ENCODE measurements at places on chromosomes 11 and 22.

GRCh38 chr11:118907051-118908042 is 18.4 kb downstream of the BCL9L start:
- peak; percentile 90 for DNase-seq

- DNase-seq, result no peak
These were observed 22.3 kb upstream of the TMEM191C start for GRCh38 chr22:21444701-21445436.

DNA sequence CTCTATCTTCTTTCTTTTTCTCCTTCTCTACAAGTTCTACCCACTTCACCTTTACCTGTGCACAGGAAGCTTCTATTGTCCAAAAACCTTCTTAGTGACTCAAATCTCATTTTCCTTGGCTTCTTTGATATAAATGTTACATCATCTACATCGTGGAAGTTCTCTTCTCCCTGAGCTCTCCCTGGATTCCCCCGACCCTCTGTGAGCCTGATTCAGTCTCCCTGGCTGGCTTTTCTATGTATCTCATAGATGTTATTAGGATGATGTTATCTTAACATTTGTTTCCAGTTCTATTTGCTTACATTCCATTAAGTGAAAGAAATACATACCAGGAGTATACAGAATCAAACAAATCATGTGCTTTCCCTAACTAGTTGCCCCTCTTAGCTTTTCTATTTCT is 235.8 kb upstream of the PITPNB start:
- DNase-seq, result no peak

GRCh38 chr11:111849631-111850030 is 21.8 kb downstream of the ALG9 start:
- DNase-seq, result no peak

DNA sequence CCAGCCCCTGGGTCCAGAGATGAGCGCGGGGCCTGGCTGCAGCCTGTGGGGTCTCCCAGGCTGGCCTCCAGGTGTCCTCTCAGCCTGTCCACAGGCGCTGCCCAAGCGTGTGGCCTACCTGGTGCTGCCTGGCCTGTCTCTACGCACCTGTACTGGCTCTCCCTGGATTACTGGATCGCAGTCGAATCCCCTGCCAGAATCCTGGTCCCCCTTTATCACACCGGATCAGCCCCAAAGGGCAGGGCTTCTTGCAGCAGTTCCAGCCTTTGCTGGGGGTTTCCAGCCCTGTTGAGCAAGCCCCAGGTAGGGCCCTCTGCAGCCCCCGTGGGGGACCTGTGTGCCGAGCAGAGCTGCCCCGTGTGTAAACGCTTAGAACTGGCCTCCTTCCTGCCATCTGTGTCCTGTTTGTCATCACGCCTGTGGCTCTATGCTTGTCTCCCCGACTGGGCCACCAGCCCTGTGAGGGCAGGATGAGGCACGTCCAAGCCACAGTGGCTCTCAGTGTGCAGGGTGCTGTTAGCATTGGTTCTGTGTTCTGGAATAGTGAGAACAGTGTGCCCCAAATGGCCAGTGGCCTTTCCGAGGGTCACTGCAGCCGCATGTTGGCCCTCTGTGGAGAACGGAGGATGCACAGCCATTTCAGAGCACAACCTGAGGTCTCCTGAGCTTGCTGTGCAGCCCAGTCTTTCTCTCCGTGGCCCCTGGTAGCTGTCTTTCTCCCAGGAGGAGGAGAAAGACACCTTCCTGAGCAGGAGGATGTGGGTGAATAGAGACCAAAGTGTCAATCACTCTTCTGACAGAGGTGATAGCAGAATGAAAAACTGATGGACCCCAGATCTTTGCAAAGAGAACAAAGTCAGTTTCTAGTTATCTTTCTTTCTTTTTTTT is 13.9 kb upstream of the TXNRD2 start:
- no peak for DNase-seq

GRCh38 chr11:131690776-131691175 is 320.4 kb downstream of the NTM start:
- DNase-seq, result no peak

DNA sequence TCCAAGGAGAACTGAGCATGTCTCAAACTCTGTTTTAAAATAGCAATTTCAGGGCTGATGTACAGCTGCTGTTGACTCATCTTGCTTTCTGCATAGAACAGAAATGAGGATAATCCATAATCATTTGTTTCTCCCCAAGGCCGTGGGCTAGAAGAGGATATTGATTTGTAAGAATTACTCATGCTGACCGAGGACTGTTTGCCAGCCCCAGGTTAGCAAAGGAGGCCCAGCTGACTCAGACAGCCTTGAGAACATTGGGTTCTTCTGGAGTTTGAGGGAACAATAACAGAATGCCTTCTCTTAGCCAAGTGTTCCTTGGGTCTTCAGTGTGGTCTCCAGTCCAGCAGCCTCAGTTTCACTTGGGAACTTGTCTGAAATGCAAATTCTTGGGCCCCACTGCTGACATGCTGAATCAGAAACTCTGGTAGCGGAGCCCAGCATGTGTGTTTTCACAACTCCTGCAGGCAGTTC is 92.0 kb downstream of the ZC3H12C start:
- no peak for DNase-seq

GRCh38 chr11:46588915-46589314 is 4.9 kb downstream of the AMBRA1 start:
- no peak for DNase-seq

DNA sequence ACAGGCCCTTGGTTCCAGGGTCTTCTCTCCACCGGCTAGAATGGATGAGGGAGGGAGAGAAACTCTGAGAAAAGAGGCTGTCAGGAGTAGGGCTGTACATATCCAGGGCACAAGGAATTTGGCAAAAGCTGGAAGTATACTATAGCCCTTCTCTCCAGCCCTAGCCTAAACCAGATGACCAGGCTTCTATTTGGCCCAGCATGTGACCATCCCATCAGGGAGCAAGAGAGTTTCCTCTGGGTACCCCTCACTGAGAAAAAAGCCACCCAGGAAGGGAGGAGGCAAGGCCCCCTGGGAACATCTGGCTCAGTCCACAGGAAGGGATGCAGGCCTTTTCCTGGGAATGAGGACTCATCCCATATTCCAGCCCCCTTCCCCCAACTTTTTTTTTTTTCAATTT is 8.3 kb downstream of the CD44 start:
- DNase-seq, result no peak

DNA sequence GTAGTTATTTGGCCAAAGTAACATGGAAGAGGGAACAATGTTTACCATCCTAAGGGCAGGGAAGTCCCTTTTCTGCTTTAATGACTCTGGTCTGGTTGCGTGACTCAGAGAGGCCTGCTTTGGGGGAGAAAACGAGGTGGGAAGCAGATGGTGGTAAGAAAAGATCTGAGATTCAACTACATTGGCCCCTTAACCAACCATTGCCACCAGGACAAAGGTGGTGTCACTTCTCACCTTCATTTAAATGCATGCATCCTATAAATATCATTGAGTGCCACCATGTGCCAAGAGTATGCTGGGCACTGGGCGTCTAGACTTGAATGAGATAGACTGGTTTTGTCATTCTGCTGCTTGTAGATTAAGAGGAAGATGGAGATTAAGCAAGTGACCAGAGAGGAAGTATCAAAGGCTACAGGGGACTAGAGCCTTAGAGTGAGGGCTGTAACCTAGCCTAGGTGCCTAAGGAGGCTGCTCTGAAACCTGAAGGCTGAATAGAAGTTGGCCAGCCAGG is 3.6 kb upstream of the SORL1 start:
- no peak for DNase-seq

DNA sequence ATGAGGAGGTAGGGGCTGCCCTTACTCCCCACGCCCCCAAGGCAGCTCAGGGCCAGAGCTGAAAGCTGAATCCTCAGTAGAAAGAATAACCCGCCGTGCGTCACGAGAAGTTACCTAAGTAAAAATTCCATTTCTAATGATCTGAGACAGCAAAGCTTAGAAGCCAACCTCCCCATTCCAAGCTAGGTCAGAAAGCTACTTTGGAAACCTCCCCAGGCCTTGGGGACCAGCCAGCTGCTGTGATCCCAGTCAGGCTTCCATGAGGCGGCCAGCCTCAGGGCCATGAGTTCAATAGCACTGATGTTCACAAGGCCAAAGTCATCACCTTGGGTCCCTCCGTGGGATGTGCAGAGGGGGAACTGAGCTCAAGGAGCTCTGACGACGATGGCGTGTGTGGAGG is 6.9 kb downstream of the SHISAL1 start:
- no peak for DNase-seq

- peak; percentile 23 for DNase-seq
These were observed 49.2 kb downstream of the CD6 start for GRCh38 chr11:61020551-61021235.

DNA sequence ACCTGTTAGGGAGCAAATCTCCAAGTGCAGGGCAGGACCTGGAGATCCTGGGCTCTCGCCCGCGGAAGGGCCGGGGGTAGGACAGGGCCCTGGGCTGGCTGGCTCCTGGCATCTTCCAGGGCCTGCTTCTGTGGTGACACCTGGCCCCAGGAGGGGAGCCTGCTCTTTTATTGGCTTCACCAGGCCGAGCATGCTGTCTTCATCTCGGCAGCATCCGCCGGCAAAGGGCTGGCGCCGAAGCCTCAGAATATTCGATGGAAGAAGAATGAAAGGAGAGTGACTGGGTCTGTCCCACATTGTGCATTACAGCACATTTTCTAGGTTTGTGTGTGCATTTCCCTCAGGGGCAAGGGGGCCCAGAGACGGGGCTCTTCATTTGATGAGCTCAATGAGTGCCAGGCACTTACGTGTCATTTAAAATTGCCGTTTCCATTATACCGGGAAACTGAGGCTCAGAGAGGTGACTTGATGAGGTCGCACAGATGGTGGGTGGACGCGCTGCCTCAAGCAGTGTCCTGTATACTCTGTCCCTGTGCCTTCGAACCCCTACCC is 70.0 kb downstream of the RBX1 start:
- DNase-seq, result peak; percentile 19

DNA sequence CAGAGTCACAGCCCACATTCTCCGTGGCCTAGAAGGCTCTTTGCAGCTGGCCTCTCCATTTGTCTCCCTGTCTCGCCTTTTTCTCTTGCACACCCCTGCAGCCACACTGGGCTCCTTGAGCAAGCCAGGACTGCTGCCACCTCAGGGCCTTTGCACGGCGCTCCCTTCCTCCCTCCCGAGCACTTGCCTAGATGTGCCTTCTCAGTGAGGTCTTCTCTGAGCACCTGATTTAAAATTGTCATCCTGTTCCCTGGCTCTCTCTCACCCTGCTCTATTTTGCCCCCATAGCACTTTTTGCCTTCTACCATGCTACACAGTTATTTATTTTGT is 102.9 kb upstream of the THY1 start:
- DNase-seq, result no peak

GRCh38 chr11:69041516-69041915 is 7.2 kb upstream of the TPCN2 start:
- DNase-seq, result no peak

GRCh38 chr11:86980086-86980796 is 25.0 kb upstream of the FZD4 start:
- no peak for DNase-seq

GRCh38 chr22:22871536-22872278 is 15.9 kb upstream of the IGLL5 start:
- DNase-seq, result no peak

DNA sequence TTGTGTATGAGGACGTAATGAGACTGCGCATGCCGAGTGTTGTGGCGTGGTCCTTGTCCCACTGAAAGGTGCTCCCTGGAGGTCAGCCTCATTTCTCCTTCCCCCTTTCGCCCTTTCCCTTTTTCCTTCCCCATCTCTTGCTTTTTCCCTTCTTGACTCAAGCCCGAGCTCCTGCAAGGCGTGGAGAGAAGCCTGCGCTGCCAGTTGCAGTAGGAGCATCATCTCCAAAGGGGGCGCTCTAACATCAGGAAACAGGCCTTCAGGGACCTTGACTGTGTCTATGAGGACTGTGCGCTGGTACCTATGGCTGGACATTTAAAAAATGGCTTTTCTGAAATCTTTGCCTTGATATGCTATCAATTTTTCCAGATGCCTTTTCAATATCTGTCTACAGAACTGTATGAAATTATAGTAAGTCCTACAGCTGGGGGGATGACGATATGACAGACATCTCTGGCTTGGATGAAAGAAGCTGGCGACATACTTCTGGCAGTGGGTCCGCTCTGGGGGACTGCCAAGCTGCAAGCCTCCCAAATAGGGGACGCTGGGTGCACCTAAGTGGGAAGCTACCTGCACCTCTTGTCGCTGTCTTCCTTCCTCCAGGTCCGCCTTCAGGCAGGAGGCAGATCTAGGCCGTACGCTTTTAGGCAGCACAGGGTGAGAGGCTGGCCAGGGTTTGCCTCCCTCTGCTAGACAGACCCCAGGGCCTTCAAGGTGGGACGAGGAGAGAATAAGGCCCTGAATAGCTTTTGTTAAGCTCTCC is 96.5 kb downstream of the NXPE2 start:
- DNase-seq, result no peak

- DNase-seq, result no peak
These were observed 28.1 kb upstream of the TH start for GRCh38 chr11:2199466-2200341.

DNA sequence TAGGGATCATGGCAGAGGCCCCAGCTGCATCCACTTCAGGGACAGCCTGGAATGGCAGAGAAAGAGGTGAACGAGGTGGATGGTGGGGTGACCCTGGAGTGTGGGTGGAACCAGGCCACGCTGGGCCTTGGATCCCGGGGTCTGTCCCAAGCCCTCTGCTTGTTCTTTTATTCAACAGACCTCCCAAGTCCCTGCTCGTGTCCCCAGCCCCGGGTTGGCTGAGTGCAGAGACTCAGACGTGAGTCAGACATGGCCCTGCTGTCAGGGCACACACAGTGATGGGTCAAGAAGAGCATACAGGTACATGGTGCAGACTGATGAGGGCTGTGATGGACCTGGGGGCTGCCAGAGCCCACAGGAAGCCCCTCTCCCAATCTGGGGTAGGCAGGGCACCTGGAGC is 6.6 kb downstream of the ARHGAP8 start:
- DNase-seq, result no peak

DNA sequence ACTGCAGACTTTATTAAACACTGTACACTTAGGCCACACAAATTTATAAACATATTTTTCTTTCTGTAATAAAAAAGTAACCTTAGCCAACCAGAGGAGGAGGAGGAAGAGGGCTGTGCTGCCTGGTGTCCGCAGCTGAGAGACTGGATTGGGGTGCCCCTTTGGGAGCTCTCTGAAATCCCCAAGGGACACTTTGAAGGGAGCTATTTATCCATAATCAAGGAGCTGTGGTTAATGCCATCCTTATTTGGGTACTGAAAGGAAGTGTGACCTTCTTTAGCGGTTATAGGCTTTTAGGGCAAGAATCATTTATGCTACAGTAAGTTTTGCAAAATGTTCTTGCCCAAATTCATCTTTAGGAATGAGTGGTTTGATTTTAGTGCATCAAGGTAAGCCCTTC is 125.8 kb downstream of the RASSF10 start:
- no peak for DNase-seq

DNA sequence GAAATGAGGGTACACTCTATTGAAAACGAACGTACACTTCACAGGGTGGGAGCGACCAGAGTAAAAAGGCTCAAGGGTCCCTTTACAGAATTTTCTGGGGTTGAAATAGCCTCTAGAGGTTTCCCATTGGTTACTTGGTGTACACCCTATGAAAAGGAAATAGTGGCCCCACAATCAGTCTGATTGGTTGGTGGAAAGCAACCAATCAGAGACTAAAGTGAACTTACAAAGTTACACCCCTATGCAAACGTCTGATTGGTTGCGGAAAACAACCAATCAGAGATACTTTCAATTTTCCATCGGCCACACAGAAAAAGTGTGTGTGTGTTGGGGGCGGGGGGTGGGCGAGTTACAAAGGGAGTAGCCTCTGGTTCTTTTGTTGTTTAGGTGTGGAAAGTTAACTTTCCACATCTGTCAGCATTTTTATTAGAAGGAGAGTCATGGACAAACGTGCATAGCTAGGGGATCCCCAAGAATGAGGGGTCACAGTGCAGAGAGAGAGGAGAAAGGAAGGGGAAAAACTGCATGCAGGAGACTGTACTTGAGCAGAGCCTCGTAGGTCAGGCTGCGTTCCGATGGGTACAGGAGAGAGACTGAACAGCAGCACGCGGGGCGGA is 1152.1 kb downstream of the TBC1D22A start:
- DNase-seq, result no peak

All from activated T-cell treated with anti-CD3 and anti-CD28 coated beads, Interleukin-2, amount 50 U/mL, for 1 hour (primary cell).